IPS-NIHi11 (cell line): ENCODE measurements at places on chromosomes 2 and 18.

DNA sequence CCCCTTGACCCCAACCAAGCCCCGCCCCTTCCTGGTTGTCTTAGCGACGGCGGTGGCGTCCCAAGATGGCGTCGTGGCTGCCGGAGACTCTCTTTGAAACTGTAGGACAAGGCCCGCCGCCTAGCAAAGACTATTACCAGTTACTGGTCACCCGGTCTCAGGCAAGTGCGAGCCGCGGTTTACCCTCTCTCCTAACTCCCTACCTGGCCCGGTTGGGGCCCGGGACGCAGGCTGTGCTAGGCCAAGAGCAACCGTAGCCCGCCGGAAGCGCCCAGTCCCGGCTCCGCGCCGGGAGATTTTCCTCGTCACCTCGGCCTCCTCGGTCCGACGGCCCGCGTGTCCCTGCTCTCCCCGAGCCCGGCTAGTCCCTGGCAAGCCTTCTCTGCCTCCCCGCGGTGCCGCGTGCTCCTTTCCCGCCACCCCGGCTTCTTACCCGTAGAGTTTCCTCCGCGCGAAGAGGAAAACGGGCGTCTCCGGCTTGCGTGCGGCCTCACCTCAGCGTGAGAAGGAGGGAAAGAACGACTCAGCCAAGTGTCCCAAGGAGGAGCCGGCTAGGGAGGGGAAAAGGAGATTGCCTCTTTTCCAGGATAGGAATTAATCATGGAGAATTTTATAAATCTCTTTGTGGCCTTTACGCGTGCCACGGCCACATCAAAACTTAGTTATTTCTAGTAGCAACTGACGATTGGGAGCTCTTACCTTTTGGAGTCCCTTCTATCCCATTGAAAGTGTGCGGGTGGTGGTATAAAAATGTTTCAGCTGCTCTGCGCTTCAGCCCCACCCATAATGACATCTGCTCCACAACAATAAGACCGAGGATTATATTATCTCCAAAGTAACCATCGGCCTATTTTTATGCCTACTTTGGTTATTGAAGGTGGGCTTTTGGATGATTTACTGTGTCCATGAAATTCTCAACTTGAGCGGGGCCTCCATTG, at the start of gene FBXO36:
TSS of gene FBXO36 (plus strand) at position 55 of the 938 bp plus-strand sequence. CDS start at position 66, 11 bp downstream.
- DNase-seq = peak; percentile 81

DNA sequence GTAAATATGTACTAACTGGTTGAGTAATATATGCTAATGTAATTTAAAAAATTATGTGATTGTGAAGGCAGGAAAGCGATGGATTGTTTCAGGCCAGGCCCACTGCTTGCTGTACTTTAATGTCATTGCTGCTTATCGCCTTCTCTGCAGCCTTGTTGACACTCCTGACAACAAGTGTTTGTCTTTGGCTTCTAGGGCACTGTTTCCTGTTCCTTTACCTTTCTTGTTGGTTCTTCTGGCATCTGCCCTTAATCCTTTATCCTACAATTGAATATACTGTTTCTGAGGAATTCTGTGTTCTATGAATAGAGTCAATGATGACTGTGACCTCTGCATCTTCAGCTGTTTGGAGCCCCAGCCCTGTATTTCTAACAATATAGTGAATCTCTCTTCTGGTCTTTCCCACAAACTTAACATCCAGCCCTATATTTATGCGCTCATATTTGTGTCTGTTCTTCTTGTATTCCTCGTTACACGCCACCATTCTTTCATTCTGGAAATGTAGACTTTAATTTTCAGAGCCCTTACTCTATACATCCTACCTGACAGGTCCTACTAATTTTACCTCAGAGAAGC, 17.6 kb downstream of the ACSL3 start:
- DNase-seq = no peak

- DNase-seq = no peak
Measured at GRCh38 chr2:7924023-7924762, 757.7 kb upstream of the ID2 start.

DNA sequence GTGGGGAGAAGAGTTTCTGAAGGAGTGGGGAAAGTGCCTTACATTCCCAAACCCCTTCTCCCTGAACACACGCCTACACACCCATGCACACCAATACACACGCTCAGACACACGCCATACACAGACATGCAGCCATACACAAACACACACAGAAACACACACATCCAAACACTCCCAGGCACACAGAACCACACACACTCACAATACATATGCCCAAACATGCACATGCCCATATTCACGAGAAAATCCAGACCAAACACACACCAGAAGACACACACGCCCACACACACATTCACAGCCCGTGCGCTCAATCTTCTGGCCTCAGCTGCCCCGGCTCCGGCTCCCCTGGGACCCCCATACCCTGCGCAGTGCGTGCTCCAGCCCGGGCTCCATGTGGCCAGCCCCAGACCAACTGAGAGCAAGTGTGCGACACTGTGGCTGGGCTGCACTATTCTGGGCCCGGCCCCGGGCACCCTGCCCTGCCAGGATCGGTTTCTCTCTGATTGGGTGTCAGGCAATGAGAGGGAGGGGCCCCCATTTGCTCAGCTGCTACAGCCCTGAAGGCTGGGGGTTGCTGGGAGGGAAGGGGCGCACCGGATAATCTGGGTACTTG, at the start of gene PRKAG3:
TSS of gene PRKAG3 (minus strand) at position 426 of the 613 bp plus-strand sequence.
- no peak for DNase-seq

DNA sequence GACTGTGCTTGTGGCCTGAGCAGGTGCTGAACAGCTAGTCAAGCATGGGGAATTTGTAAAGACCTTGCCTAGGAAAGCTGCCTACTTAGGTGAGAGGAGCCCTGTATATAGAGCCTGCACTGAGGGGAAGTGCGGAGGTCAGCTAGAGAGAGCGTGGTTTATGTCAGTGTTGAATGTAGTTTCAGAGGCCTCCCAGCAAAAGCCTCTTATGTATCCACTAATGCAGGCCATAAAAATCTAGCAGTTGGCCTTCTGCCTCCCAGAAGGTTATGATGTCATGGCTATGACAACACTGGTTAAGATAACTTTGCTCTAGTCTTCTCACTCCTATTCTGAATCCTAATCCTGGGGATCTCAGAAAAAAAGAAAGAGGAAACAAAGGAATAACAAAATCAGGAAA, 88.9 kb downstream of the ASXL3 start:
- DNase-seq = no peak

GRCh38 chr2:36322108-36322507, 33.5 kb upstream of the CRIM1 start:
- peak; percentile 51 for DNase-seq

DNA sequence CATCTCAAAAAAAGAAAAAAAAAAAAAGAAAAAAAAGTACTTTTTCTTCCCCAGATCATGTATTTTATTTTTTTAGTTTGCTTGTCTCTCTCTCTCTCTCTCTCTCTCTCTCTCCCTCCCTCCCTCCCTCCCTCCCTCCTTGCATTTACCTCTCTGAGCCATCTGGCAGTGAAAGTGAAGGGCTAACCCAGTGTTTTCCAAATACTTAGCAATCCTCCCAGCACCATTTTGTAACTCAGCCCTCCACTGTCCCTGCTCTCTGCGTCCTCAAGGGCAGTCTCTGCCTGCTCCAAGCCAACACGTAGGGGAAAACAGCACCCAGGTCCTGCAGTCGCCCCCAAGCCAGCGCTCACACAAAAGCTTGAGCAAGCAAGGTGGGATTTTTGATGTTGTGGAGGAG, 19.6 kb upstream of the TEX44 start:
- no peak for DNase-seq
